ENCODE measurements at places on chromosomes 2 and 18.

DNA sequence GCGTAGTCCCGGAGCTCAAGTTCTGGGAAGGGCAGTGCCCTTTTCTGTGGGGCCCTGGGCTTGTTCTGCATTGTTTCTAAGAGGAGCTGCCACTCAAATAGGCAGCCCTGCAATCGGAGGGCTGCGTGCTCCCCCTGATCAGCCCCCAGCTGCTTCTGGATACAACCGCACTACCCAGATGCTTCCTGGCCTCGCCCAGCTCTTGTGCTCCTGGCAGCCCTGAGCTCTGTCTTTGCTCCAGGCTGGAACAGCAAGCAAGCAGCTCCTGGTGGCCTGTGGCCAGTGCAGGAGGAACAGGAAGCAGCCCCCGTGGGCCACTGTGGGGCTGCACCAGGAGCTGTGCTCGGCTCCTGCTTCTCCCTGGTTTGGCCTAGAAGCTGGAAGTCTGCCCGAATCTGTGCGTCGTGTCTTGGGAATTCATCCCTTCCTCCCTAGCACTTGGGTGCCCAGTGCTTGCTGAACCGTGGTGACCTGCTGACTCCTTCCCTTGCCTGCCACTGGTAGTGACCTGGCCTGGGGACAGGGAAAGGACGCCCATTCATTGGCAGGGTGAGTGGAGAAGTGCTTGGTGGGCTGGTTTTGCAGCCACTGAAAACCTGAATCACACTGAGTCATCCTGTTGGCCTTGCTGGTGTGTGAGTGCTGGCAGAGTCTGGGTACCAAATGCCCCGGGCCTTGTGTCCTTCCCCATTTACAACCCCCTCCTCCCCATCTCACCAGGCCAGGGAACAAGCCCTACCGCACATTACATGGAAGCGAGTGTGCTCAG is 27.3 kb upstream of the NTSR2 start:
- no peaks in the 10 kb centered on the region for H3K27me3 ChIP-seq
- peak overlapping the region; percentile 76 for H3K27ac ChIP-seq
- peak; percentile 44 for DNase-seq
- H3K36me3 ChIP-seq = no peaks in the 10 kb centered on the region
- H3K4me1 ChIP-seq = peaks cover 35% of the 10 kb centered on the region

DNA sequence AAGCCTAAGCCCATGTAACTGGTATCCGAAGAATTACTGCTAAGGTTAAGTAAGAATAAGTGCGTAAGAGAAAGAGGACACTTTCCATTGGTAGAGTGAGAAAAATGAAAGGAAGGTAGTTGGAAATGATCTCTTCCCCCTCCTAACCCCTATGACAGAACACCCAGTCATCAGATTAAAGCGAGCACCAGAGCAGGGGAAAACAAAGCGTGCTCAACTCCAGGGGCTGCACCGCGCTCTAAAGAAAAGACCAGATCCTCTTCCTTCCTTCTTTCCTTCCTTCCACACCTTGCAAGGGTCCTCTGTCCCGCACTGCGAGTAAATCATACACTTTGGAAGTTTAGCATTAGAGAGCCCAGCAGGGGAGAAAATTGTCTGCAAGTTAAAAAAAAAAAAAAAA is 971 bp upstream of the CDH7 start:
- H3K27ac ChIP-seq = no peak overlapping the region
- peak overlapping the region; percentile 65 for H3K4me3 ChIP-seq
- no peaks in the 10 kb centered on the region for H3K36me3 ChIP-seq
- no peak for DNase-seq
- peaks cover 9% of the 10 kb centered on the region for H3K4me1 ChIP-seq

GRCh38 chr18:77366720-77367641 is 117.3 kb downstream of the GALR1 start:
- no peak for DNase-seq
- H3K27me3 ChIP-seq = peaks cover 28% of the 10 kb centered on the region
- H3K27ac ChIP-seq = peak overlapping the region; percentile 74
- peak overlapping the region; percentile 38 for H3K4me3 ChIP-seq
- H3K4me1 ChIP-seq = no peaks in the 10 kb centered on the region

DNA sequence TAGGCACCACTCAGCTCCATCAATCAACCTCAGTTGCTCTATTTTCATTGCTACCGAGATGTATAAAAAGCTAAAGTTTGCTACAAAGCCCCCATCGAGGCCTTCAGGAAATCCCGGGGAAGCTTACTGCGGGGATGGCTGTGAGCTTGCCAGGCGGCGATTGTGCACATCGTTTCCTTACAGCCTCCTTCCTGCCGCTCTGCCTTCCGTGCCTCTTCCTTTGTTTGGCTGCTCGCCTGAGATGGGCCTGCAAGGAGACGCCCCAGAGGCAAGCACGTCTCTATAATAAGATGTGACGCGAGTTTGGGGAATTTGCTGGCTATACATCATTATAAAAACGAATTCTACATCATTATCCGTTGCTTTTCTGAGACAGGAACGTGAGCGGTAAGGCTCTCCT is 41.6 kb downstream of the DHRS9 start:
- H3K27me3 ChIP-seq = no peaks in the 10 kb centered on the region
- H3K36me3 ChIP-seq = no peaks in the 10 kb centered on the region
- H3K4me3 ChIP-seq = no peak overlapping the region
- DNase-seq = no peak

DNA sequence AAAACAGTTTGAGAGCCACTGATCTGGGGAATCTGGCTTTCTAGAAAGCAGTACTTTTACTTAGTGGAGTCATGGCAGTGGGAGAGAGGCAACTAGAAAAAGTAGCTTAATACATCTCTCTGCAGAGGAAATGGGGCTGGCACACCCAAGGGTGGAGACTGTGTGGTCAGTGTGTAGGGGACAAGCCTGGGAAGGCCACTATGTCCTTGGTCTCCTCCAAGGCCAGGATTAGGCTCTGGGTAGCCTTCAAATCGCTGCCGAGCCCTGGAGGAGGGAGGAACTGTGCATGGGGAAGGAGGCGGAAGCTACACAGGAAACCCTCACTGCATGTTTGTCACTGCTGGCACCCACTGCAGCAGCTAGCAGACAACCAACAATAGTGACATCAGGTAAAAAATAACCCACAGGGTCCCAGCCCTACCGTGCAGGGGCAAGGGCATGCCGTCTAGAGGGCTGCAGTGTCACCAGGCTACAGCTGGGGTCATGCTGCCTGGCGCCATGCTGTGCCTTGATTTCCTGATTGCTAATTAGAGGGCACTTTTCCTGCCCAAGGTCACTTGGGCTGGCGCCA is 34.8 kb downstream of the LBH start:
- no peaks in the 10 kb centered on the region for H3K36me3 ChIP-seq
- H3K27ac ChIP-seq = peak overlapping the region; percentile 55

- DNase-seq = no peak
- no peak overlapping the region for H3K4me3 ChIP-seq
- peaks cover 59% of the 10 kb centered on the region for H3K4me1 ChIP-seq
These were observed 138.6 kb downstream of the MAP3K20 start for GRCh38 chr2:173214213-173214612.

DNA sequence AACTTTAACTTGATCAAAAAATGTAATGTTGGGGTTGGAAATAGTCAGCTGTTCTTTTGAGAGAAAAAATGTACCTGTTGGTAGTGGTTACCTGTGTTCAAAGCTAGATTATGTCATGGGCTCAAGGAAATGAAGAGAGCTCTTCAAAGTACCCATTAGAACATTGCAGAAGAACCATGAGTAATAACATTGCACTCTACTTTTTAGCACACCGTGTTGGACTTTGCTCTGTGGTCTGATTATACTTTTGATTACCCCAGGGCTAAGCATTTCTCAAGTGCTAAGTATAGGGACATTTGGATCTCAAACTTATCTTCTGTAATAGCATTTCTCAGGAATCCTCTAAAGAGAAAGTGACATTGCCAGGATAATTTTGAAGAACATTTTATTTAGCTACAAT is 1122.8 kb upstream of the CELF4 start:
- no peaks in the 10 kb centered on the region for H3K36me3 ChIP-seq
- no peak for DNase-seq
- no peak overlapping the region for H3K27ac ChIP-seq
- H3K4me3 ChIP-seq = no peak overlapping the region
- H3K27me3 ChIP-seq = no peaks in the 10 kb centered on the region

DNA sequence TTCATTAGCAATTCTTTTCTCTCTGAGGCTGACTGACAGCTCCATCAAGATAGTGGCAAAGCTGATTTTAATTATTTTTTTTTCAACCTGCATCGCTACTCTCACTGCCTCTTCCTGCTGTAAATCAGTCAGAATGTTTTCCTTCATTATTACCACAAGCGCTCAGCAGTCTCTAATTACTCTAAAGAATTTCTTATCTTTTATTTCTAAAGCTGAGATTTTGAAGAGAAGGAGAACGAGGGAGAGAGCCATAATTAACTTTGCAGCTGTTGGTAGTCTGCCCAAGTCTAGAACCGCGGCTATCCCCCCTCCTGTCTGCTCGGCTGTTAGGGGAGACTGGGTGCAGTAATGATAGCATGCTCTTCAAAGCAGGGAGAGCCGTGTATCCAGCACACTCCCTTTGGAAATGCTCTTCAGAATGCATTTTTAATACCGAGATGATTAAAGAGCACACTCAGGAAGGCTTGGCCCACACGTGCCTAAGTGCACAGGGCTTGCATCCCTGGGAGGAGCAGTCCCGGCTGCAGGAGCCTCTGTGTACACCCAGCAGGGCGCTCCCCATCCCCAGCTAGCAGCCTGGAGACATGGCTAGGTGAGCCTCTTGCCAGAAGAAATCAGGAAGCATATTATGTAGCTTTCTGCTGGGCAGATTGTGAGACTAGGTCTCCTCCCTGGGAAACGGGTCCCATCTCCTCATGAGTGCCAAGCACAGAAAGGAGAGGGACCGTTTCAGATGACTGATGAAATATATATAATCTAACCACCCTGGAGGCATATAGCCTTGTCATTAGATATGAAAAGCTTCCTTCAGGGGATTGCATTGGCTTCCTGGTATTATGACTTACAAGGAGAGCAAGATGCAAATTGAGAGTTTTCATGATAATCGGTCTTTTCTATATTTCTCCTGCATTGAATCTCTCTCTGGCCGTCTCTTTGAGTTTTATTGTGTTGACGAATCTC is 555.2 kb downstream of the CMPK2 start:
- no peaks in the 10 kb centered on the region for H3K36me3 ChIP-seq
- no peaks in the 10 kb centered on the region for H3K4me1 ChIP-seq
- H3K27me3 ChIP-seq = peaks cover 18% of the 10 kb centered on the region
- DNase-seq = no peak
